ENCODE measurements at places on chromosomes 12 and 14.

- DNase-seq, result no peak
Observed at GRCh38 chr14:90867501-90867900, 51.3 kb upstream of the TTC7B start.

DNA sequence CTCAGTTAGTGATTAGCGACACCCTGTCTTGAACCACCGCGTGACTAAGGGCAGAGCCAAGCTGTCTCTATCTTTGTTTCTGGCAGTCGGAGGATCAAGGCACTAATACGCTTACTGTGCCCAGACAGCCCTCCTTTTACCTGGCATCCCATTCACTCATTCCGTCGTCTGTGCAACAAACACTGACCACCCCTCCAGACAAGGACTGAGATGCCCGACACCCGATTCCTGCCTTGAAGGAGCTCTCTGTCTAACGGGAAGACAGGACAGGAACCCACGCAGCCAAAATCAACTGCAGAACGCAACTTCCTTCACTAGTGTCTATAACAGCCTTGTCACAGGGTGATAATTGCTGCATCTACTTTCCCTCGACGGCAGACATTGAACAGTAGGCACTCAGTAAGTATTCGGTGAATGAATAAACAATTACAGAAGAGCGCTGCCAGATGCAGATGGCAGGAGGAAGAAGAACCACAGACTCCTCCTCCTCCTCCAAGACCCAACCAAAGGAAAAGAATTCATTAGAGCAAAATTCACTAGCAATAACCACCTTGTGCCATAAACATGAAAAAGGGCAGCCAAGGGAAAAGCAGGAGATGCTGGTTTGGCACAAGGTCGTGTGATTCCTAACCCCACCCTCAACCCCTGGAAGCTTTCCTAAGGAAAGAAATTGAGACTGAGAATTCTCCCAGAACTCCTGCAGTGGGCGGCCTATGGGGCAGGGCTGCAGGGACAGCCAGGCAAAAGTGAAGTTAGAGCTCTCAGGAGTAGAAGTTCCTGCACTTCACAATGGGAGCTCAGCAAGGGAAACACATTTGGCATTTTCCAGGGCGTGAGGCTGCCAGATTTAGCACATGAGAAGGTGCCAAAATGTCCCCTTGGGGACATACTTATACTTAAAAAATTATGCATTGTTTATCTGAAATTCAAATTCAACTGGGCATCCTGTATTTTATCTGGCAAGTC, 186.6 kb upstream of the DIO3 start:
- DNase-seq, result no peak

DNA sequence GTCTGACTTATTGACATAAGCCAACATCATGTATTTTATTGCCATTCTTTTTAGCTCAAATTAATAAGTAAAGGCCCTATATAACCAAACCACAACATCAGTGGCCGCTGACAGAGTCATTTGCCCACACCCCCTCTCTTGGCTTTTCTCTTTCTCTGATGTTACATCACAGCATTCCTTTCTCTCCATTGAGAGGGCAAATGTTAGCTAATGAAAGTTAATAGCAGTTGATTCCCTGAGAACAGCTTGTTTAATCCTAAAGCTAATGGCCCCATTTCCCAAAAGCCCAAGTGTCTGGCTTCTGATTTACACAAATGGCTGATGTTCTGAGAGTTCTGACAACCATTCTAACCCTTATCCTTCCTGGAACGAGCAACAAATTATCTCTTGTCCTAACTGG, 308.8 kb downstream of the SNAPC1 start:
- no peak for DNase-seq

- DNase-seq, result no peak
Observed at GRCh38 chr12:50077099-50077498, 8.0 kb upstream of the SMARCD1 start.

GRCh38 chr12:75479963-75480461, 543 bp upstream of the GLIPR1 start:
- DNase-seq, result no peak

DNA sequence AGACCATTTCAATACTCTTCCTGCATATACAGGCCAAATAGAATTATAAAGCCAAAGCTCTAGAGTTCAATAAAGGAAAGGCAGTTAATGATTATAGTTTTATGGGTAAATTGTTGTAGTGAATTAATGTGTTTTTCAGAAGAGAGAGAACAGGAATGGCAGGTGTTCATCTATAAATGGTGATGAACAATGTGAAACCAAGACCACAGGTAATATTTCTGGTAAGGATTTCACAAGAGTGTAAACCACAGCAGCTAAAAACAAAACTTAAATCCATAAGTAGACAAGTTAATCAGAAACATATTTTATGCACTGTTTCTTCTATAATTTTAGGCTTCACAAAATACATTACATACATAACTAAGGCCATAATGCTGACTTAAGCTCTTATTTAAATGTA, 204.4 kb downstream of the SYT1 start:
- DNase-seq, result no peak

GRCh38 chr12:71060426-71060825, 97.4 kb downstream of the TSPAN8 start:
- DNase-seq, result no peak

GRCh38 chr12:77064896-77065360, 441 bp downstream of the E2F7 start:
- no peak for DNase-seq

DNA sequence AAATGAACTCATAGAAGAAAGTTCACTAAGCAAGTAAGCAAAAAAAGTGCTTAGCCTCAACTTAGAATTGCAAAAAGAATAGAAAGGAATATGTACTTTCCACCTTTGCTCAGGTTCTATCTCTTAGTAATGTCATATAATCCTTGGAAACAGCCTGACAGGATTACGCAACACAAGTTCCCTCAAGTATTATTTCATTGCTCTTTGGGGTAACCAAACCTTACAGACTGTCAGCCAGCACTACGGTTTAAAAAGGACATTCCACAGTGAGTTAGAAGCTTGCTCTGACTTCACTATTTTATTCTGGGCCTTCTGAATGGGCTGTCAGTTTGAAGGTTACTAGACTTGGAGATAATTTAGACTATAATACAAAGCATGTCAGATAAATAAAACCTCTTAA, 264.0 kb downstream of the ATXN7L3B start:
- no peak for DNase-seq

DNA sequence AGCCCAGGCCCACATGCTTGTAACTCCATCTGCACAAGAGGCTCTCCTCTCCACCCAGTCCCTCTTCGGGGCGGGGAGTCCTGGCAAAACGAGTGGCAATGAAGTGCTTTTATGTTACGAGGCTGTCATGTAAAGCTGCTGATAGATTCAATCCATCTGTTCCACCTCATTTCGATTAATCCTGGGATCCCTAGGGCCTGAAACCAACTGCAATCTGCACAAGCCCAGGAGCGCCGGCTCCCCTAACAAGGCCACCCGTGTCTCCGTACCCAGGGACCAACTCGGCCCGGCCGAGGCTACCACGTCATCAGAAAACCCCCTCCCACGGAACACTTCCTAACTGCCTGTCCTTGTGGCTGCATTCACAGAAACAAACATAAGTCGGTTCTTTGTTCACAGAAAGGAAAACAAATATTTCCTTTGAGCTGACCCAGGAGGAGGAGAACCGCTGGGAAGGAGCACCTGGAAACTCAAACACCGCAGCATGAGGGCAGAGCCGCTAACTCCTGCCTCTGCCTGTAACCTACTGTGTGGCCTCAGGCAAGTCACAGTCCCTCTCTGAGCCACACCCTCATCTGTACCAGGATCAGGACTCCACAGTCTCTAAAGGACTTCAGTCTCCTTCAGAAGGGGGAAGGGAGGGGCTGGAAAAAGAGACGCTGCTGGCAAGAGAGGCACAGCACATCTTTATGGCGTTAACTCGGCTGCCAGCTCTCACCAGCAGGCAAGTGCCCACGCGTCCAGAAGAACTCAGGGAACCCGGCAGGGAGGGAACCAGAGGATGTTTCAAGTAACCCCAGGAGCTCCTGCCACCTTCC, 47.8 kb downstream of the CCDC88C start:
- peak; percentile 69 for DNase-seq
